ENCODE measurements at places on chromosomes 5 and 9.
A peak's percentile ranks its signal among the peaks of the same experiment; 100 is the strongest.

- H3K27ac ChIP-seq: no peak overlapping the region
- H3K27me3 ChIP-seq: no peaks in the 10 kb centered on the region
- H3K4me3 ChIP-seq: no peak overlapping the region
- no peaks in the 10 kb centered on the region for H3K36me3 ChIP-seq
- DNase-seq: no peak
These were observed 18.6 kb upstream of the GLRX start for GRCh38 chr5:95840956-95841705.

GRCh38 chr9:98287384-98287783 lies 31.9 kb upstream of the TBC1D2 start:
- H3K27ac ChIP-seq: no peak overlapping the region
- no peaks in the 10 kb centered on the region for H3K36me3 ChIP-seq
- H3K4me3 ChIP-seq: no peak overlapping the region
- H3K27me3 ChIP-seq: no peaks in the 10 kb centered on the region
- DNase-seq: no peak

DNA sequence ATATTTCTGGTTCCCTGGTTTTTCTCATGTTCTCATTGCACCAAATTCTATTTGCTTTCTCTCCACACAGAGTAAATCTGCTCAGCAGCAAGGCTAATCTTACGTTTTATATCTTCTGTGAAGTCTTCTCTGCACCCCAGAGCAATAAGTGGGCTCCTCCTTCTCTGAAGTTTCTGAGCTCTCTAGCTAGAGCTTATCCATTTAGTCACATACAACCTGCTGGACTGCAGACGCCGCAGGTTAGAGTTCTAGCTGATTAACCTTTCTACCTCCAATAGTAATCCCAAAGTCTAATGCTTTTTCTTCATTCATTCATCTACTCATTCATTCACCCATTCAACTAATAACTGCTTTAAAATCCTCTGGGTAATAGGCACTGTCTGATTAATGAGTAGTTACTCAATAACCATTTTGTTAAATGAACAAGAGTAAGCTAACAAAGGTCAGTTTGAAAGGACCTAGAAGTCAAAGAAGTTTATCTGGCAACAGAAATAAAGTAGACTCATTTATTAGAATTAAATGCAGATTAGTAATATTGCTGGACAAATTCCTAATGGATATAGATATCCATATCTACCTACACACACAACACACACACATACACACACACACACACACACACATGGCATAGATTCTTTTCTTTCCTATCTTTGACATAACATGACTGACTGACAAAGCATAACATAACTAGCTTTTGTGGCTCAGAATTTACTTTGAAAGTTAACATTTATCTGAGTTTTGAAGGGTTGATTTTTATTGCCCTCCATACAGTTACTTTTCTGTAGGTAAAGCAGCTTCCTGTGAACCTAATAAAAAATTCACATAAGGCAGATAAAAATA lies 984.6 kb upstream of the SEMA6A start:
- H3K36me3 ChIP-seq: no peaks in the 10 kb centered on the region
- H3K27ac ChIP-seq: no peak overlapping the region
- H3K4me3 ChIP-seq: no peak overlapping the region
- H3K4me1 ChIP-seq: no peaks in the 10 kb centered on the region
- no peaks in the 10 kb centered on the region for H3K27me3 ChIP-seq

DNA sequence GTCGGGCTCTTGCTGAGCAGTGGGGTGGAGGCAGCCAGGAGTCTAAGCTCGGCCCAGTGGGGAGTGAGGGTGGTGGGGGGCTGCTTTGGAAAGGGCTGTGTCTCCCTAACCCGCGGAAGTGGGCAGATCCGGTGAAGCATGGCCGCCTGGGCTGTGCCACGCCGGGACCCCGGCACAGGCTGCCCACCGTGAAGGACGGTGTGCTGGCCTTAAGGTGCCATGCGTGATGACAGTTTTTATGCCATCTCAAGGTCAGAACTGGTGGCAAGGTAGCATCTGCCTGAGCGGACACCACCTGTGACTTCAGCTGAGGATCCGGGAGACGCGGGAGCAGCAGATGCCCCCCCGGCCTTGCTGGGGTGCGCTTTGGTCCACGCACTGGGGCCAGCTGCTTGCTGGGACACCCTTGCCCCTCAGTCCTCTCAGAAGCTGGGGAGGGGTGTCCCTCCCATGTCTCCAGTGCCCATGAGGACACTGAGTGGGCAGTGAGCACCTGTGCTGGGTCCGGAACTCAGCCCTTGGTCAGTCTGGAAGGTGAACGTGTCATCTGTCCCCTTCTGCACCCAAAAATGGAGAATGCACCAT lies 53.9 kb downstream of the AHRR start:
- peaks cover 49% of the 10 kb centered on the region for H3K36me3 ChIP-seq
- peak overlapping the region; percentile 43 for H3K4me3 ChIP-seq
- H3K4me1 ChIP-seq: peaks cover 72% of the 10 kb centered on the region
- peak overlapping the region; percentile 99 for H3K27ac ChIP-seq
- no peaks in the 10 kb centered on the region for H3K27me3 ChIP-seq

DNA sequence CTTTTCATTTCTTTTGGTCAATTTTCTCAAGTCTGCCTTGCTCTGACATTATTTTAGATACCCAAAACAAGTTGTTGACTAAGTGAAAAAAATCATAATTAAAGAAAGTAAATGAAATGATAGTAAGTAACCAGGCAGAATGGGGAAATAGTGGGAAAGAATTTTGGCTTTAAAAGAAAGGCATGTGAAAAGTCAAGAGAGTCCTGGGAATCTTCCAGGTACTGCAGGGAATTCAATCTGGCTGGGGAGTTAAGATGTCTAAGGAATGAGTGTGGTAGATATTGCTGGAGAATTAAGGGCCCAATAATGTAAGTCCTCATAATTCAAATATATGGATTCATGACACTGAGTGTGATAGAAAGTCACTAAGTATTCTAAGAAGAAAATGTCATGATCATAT lies 123.1 kb upstream of the PAPPA start:
- no peak for DNase-seq
- H3K27me3 ChIP-seq: no peaks in the 10 kb centered on the region
- H3K4me3 ChIP-seq: no peak overlapping the region
- no peak overlapping the region for H3K27ac ChIP-seq
- H3K4me1 ChIP-seq: no peaks in the 10 kb centered on the region

- peak; percentile 56 for DNase-seq
- H3K4me3 ChIP-seq: peak overlapping the region; percentile 49
- peaks cover 7% of the 10 kb centered on the region for H3K36me3 ChIP-seq
- H3K4me1 ChIP-seq: peaks cover 2% of the 10 kb centered on the region
- no peaks in the 10 kb centered on the region for H3K27me3 ChIP-seq
- peak overlapping the region; percentile 36 for H3K27ac ChIP-seq
These were observed 36.3 kb downstream of the VCP start for GRCh38 chr9:35035851-35036701.

DNA sequence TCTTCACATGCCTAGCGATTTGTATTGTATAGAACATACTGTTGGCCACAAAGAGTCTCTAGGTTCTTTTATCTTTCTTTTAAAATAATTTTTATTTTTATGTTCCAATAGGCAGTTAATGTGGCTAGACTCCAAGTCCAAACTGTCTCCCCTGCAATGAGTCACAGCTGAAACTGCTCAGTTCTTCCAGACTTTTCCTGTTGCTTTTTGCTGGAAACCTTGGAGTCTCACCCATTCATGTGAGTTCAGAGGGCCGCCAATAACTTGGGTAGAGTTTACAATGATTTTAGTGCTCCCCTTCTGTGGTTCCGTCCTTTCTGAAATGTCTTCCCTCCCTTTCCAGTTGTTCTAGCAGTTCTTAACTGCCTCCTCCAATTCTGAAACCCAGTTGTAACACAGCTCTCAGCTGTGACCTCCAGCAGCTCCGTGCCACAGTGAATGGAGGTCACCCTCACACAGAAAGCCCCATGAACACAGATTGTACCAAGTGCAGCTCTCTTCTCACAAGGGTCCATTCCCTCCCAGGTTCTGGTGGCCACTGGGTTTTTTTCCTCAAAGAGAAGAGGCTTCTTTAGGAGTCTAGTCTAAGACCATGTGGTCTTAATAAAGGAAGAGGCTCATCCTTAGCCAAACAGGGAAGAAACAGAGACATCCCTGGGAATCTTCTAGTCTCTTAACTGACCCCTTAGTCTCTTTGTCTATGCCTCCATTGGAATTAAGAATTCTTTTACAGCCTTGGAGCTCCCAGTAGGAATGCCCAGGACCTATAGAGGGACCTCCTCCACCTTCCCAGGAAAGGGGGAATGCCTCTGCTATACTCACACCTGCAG lies 198.5 kb downstream of the SPOCK1 start:
- H3K4me3 ChIP-seq: no peak overlapping the region
- no peaks in the 10 kb centered on the region for H3K36me3 ChIP-seq
- peaks cover 11% of the 10 kb centered on the region for H3K27me3 ChIP-seq
- no peaks in the 10 kb centered on the region for H3K4me1 ChIP-seq
- no peak overlapping the region for H3K27ac ChIP-seq

GRCh38 chr5:93164690-93165089 lies 416.3 kb downstream of the NR2F1-AS1 start:
- no peaks in the 10 kb centered on the region for H3K4me1 ChIP-seq
- H3K27ac ChIP-seq: no peak overlapping the region
- no peaks in the 10 kb centered on the region for H3K27me3 ChIP-seq
- no peak for DNase-seq

DNA sequence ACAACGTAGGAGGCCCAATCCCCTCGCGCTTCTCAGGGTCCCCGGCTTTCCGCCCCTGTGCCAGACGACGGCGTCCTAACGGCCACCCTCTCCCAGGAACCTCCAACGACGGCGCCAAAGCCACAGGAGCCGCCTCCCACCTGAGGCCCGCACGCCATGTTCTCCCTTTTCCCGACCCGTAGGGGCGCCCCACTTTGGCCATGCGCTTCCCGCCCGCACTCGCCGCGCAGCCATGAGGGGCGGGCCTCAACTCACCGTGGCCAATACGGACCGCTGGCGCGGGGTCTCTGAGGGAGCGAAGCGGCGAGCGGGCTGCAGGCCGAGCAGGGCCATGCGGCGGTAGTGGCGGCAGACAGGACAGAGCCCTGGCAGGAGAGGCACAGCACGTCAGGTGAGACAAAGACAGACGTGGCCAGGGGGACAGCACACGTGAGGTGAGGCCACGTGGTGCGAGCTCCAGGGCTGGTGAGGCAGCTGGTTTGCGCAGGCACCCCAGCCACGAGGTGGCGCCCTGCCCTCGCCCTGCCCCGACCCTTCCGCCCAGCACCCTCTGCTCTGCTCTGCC lies 1005.5 kb upstream of the PTPRD start:
- no peaks in the 10 kb centered on the region for H3K4me1 ChIP-seq

DNA sequence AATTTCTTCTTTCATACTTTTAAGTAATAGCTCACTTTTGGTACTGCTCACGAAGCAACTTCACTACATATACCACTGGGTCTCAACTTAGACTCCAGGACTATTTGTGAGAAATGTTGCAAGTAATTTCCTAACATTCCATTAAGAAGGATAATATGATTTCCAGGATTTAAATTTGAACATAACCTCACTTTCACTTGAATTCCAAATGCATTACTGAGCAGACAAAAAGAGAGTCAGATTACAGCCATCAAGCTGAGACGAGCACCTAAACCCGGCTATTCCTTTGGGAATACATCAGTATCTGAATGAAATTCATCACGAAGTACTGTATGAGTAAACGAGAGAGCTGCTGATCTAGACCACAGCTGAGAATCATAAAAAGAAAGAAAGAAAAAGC lies 47.3 kb downstream of the LIFR start:
- DNase-seq: no peak
- H3K27ac ChIP-seq: no peak overlapping the region
- no peaks in the 10 kb centered on the region for H3K36me3 ChIP-seq

DNA sequence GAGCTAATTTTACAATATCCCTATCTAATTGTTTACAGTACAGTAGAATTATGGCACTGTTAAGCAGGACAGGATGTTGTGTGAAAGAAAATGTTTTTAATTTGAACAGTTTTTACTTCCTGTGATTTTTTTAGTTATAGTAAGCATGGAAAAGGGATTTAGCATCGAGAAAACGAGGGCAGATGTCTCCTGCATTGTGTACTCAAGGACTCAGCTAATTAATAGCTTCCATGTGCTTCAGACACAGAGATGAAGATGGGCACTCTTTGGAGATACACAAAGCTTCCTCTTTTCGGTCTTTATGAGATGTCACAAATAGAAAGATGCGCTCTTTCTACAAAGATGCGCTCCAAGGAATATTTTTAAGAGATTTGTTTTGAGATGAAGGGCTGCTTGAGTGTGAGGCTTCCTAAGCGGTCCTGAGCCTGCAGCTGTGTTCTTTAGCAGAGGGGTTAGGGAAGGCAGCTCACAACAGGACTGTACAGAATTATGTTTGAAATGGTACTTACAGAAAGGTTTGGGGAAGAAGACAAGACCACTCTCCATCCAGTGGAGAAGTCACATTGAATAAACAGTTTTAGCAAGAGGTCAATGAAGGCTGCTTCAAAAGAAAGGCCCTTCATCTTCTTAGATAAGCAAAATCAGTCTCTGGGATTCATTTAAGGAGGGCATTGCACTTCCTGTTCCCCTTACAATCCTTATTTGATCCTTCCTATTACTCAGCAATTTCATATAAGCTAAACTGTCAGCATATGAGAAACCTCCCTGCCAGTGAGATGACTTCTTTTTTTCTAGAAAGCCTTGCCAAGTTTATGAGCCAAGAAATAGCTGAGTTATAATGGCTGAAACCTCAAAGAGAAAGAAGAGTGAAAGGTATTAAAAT lies 311.5 kb downstream of the EFNA5 start:
- no peak overlapping the region for H3K4me3 ChIP-seq
- no peaks in the 10 kb centered on the region for H3K36me3 ChIP-seq
- H3K4me1 ChIP-seq: no peaks in the 10 kb centered on the region
- no peaks in the 10 kb centered on the region for H3K27me3 ChIP-seq
- no peak for DNase-seq

- no peaks in the 10 kb centered on the region for H3K36me3 ChIP-seq
- no peak overlapping the region for H3K27ac ChIP-seq
- H3K27me3 ChIP-seq: peaks cover 69% of the 10 kb centered on the region
- peaks cover 14% of the 10 kb centered on the region for H3K4me1 ChIP-seq
These were observed 2.6 kb downstream of the SH3RF2 start for GRCh38 chr5:145938776-145939539.

DNA sequence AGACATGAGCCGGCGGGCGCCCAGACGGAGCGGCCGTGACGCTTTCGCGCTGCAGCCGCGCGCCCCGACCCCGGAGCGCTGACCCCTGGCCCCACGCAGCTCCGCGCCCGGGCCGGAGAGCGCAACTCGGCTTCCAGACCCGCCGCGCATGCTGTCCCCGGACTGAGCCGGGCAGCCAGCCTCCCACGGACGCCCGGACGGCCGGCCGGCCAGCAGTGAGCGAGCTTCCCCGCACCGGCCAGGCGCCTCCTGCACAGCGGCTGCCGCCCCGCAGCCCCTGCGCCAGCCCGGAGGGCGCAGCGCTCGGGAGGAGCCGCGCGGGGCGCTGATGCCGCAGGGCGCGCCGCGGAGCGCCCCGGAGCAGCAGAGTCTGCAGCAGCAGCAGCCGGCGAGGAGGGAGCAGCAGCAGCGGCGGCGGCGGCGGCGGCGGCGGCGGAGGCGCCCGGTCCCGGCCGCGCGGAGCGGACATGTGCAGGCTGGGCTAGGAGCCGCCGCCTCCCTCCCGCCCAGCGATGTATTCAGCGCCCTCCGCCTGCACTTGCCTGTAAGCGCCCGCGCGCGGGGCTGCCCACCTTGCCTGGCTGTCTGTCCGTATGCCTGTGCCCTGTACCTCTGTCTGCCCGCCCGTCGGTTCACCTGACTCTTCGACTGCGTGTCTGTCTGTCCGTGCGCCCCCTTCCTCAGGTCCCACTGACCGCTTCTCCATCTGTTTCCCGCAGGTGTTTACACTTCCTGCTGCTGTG lies 412 bp downstream of the FGF18 start:
- no peak overlapping the region for H3K27ac ChIP-seq
- peaks cover 11% of the 10 kb centered on the region for H3K4me1 ChIP-seq
- no peaks in the 10 kb centered on the region for H3K36me3 ChIP-seq
- peaks cover 43% of the 10 kb centered on the region for H3K27me3 ChIP-seq
